ENCODE measurements at places on chromosomes 2 and 18. TPM values are rescaled to one million over a fixed set of nuclear protein-coding genes. Genes with fewer than 3 reads are reported as not detected.
A peak's percentile ranks its signal among the peaks of the same experiment; 100 is the strongest.

The TCF7L1 gene
- 4.3 TPM for total RNA-seq

- DNase-seq = peak; percentile 44
Observed at GRCh38 chr18:3332376-3332775, 70.4 kb downstream of the MYL12B start.

The MGAT4A gene
- not detected for total RNA-seq

The ZAP70 gene
- total RNA-seq = not detected

DNA sequence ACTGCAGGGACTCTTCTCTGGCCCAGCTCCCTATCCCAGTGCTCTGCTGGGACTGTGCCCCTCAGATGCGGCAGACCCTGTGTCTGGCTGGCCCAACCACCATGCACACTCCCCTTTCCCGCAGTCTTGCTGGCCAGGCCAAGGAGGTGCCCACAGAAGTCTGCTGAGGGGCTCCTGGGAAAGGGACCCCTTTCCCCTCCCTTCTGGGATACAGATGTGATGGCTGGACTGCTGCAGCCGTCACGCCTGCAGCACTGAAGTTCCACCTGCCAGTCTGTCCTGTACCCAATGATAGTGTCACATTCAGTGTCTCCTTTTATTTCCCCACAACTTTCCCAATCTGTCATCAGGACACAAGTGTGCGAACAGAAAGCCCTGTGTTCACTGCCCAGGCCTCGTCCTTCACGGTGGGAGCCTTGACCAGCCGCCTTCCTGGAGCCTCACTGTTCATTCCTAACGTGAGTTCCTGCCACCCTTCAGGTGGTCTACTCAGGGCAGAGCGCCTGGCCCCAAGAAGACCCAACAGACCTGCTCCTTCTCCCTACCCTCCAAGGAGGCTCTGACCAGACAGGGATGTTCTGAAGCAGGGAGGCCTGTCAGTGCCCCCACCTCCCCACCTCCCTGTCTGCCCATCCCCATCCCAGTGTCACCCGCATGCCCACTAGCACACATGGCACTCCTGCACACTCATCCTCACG, 47.1 kb downstream of the ANKMY1 start:
- no peak for DNase-seq

- peak; percentile 40 for DNase-seq
Observed at GRCh38 chr2:20781656-20782265, 41.1 kb downstream of the LDAH start.

The UGT1A10 gene
- not detected for total RNA-seq

The POTEJ gene
- not detected for total RNA-seq

The NTSR2 gene
- total RNA-seq = not detected

DNA sequence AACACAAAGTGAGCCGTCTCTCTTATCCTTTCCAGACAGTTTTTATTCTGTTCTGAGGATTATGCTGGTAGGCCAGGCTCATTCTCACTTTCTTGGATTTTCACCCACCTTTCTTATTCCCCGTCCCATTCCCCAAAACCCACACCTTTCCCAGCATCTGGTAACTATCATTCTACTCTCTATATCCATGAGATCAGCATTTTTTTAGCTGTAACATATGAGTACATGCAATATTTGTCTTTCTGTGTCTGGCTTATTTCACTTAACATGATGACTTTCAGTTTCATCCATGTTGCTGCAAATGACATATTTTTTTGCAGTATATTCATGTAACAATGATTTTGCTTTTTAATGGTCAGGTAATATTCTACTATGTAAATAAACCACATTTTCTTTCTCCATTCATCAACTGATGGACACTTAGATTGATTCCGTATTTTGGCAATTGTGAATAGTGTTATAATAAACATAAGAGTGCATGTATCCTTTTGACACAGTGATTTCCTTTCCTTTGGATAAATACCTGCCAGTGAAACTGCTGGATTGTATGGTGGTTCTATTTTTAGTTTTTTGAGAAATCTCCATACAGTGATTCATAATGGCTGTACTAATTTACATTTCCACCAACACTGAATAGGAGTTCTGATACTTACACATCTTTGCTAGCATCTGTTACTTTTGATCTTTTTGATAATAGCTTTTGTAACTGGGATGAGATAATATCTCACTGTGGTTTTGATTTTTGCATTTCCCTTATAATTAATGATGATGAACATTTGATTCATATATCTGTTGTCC, 289.3 kb downstream of the RPRM start:
- no peak for DNase-seq

The NOSTRIN gene
- 0.43 TPM for total RNA-seq

Measured in fibroblast of villous mesenchyme (primary cell).